ENCODE measurements at places on chromosomes 7 and 10.

- DNase-seq, result no peak
These were observed 222.5 kb downstream of the CCSER2 start for GRCh38 chr10:84550756-84551436.

GRCh38 chr10:48667960-48668590 lies 16.6 kb upstream of the WDFY4 start:
- DNase-seq, result no peak

- peak; percentile 51 for DNase-seq
These were observed 15.3 kb downstream of the NKX2-3 start for GRCh38 chr10:99548041-99548530.

GRCh38 chr7:26100406-26101339 lies 51.3 kb upstream of the NFE2L3 start:
- no peak for DNase-seq
